Lung (tissue), 17 donors: ENCODE measurements at places on chromosomes 1 and 21. TPM values are rescaled to one million over a fixed set of nuclear protein-coding genes. Genes with fewer than 3 reads are reported as not detected.

GRCh38 chr1:204961765-204962419 lies 81.1 kb upstream of the CNTN2 start:
- no peak for DNase-seq

GRCh38 chr1:222046684-222047263 lies 304.9 kb upstream of the DUSP10 start:
- no peak for DNase-seq

DNA sequence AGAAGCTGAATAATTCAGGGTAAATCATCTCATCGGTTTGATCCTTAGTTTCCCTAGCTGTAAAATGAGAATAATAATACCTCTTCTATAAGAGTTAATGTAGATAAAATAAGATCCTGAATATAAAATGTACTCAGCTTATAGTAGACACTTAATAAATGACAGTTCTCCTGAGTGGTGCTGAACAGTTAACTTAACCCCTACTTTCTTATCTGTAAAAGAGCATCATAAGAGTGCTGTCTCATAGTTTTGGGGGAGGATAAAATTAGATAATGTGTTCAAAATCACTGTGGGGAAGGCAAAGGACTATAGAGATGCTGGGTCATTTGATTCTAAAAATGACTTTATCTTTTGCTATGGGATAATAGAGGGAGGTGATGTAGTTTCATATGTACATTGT lies 593 bp downstream of the C8A start:
- no peak for DNase-seq

- DNase-seq: peak; percentile 18
These were observed 92.9 kb upstream of the IVNS1ABP start for GRCh38 chr1:185409763-185410528.

DNA sequence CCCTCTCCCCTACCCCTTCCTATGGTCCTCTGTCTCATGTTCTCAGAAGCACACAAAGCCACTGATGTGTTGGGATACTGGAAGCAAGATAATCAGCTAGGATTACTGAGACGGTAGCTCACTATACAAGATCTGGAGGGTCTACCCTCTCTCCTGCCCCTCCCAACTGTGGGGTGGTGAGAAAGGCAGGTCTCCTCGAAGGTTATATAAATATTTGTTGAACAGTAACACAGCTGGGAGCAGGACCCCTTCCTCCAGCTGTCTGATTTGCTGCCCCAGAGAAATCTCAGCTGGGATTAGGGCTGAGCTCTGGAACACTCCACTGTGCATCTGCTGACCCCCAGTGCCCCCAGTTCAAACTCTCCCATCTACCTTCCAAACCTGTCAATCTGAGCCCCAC lies 94.2 kb upstream of the IPO9 start:
- DNase-seq: peak; percentile 42

Gene RNF223
- total RNA-seq: 2.4 TPM
